Mesothelial cell of epicardium (in vitro differentiated cells): ENCODE measurements at places on chromosomes 6 and 20. TPM values are rescaled to one million over a fixed set of nuclear protein-coding genes. Genes with fewer than 3 reads are reported as not detected.

Gene LIN28B
- 18.1 to 19.7 TPM (median 19.3 TPM) in 3 replicates for total RNA-seq

Gene MAP3K5
- 8.3 to 9.5 TPM (median 8.9 TPM) in 3 replicates for total RNA-seq

Gene RSPH4A
- total RNA-seq = 0.78 to 1.2 TPM (median 0.89 TPM) in 3 replicates

Gene PEDS1
- 30.3 to 32.3 TPM (median 30.3 TPM) in 3 replicates for total RNA-seq

Gene NFKBIE
- total RNA-seq = 8.9 to 9.7 TPM (median 9.2 TPM) in 3 replicates

Gene DAAM2
- 13.3 to 15.2 TPM (median 13.7 TPM) in 3 replicates for total RNA-seq

Gene IL20RA
- total RNA-seq = 1.1 to 2.1 TPM (median 1.7 TPM) in 3 replicates

Gene OR2J3
- total RNA-seq = 0.07 to 0.16 TPM in 2 of 3 replicates, not detected in the other

Gene PRL
- 0.23 TPM in 1 of 3 replicates, not detected in the others for total RNA-seq

Gene DUSP15
- 8.4 to 10.4 TPM (median 8.5 TPM) in 3 replicates for total RNA-seq

Gene GGT7
- 33.7 to 38.4 TPM (median 35.9 TPM) in 3 replicates for total RNA-seq

GRCh38 chr6:20279051-20279450 lies 66.8 kb upstream of the MBOAT1 start:
- peaks cover 2% of the 10 kb centered on the region for H3K36me3 ChIP-seq
- DNase-seq = no peak
- no peak overlapping the region for H3K27ac ChIP-seq

- H3K4me3 ChIP-seq = no peak overlapping the region
- H3K27me3 ChIP-seq = peaks cover 83% of the 10 kb centered on the region
- peaks cover 6% of the 10 kb centered on the region for H3K4me1 ChIP-seq
- no peaks in the 10 kb centered on the region for H3K36me3 ChIP-seq
- no peak for DNase-seq
Observed at GRCh38 chr20:49485563-49485962, 3.1 kb upstream of the KCNB1 start.

DNA sequence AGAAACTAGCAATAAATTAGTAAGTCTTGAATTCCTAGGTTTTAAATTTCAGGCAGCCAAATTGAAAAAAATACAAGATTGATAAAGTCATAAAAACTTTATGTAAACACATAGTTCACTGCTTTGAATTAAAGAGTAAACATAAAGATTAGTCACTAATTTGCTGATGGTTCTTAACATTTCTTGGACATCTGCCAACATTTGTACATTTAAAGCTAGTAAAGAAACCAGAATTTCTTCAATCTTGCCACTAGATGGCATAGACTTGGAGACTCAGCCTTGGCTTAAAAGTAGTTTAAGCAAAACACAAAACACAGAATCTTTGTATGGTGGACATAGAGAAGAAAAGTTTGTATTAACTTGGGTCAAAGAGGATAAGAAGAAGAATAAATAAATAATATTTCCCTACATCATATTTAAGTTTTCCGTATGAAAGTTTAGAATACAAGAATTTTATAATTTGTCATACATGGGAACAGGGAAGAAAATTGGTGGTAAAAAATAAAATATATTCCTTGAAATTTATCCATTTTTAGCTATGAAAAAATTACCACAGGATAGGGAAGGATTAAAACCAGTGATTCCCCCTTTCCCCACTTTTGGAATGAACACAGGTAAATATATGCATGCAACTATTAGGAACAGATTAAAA lies 41.7 kb upstream of the FAM135A start:
- peaks cover 6% of the 10 kb centered on the region for H3K4me1 ChIP-seq
- H3K27me3 ChIP-seq = peaks cover 80% of the 10 kb centered on the region
- H3K4me3 ChIP-seq = no peak overlapping the region
- no peak overlapping the region for H3K27ac ChIP-seq
- no peaks in the 10 kb centered on the region for H3K36me3 ChIP-seq

DNA sequence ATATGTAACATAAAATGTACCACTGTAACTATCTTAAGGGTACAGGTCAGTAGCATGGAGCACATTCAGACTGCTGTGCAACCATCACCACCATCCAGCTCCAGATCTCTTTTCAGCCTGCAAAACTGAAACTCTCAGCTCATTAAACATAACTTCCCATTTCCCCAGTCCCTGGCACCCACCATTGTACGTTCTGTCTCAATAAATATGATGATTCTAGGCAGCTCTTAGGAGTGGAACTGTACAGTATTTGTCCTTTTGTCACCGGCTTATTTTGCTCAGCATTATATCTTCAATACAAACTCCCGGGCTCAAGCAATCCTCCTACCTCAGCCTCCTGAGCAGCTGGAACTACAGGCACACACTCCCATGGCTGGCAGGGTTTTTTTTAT lies 1.5 kb downstream of the ZC3H12D start:
- peaks cover 8% of the 10 kb centered on the region for H3K4me1 ChIP-seq
- no peaks in the 10 kb centered on the region for H3K27me3 ChIP-seq
- DNase-seq = no peak
- H3K36me3 ChIP-seq = no peaks in the 10 kb centered on the region

- H3K4me3 ChIP-seq = no peak overlapping the region
- no peaks in the 10 kb centered on the region for H3K27me3 ChIP-seq
- peaks cover 21% of the 10 kb centered on the region for H3K4me1 ChIP-seq
- no peak for DNase-seq
Observed at GRCh38 chr6:82144007-82144851, 103.3 kb downstream of the IBTK start.

DNA sequence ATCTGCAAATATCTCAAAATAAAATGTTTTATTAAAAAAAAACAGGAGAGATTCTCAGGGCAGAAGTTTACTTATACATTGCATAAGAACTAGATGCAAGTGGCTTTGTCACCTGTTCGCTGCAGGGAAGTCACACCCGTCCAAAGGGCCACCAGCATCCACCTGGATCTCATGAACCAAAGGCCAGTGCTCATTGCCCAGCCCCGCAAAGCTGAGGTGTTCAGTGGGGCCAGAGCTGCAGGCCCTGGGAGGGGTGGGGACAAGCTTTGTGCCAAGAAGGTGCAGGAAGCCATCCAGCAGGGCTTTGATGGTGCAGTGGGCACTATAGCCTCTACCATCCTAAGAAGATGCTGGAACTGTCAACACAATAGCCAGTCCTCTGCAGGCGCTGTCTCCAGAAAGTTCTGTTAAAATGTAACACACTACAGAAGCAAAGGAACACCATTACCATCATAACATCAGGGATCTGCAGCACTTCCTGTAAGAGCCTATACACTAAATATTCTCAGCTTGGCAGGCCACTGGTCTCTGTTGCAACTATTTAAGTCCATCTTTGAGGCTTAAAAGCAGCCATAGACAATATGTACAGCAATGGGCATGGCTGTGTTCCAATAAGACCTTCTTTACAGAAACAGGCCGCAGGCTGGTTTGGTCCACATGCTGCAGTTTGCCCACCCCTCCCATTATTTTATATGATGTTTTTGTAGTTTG lies 15.7 kb upstream of the CD93 start:
- no peak overlapping the region for H3K4me3 ChIP-seq
- no peaks in the 10 kb centered on the region for H3K27me3 ChIP-seq
- H3K36me3 ChIP-seq = no peaks in the 10 kb centered on the region
- no peak overlapping the region for H3K27ac ChIP-seq
- no peak for DNase-seq

GRCh38 chr6:25488156-25488555 lies 163.9 kb upstream of the SCGN start:
- no peak for DNase-seq
- no peak overlapping the region for H3K4me3 ChIP-seq
- H3K27ac ChIP-seq = no peak overlapping the region
- H3K4me1 ChIP-seq = peaks cover 38% of the 10 kb centered on the region
- H3K27me3 ChIP-seq = no peaks in the 10 kb centered on the region

- no peak overlapping the region for H3K27ac ChIP-seq
- H3K27me3 ChIP-seq = peaks cover 10% of the 10 kb centered on the region
- H3K4me3 ChIP-seq = no peak overlapping the region
Observed at GRCh38 chr6:168404560-168404959, 36.4 kb upstream of the SMOC2 start.

GRCh38 chr6:163904186-163904585 lies 489.7 kb downstream of the QKI start:
- no peak for DNase-seq
- no peak overlapping the region for H3K4me3 ChIP-seq
- H3K36me3 ChIP-seq = no peaks in the 10 kb centered on the region
- no peak overlapping the region for H3K27ac ChIP-seq
- H3K4me1 ChIP-seq = peaks cover 3% of the 10 kb centered on the region

- no peak overlapping the region for H3K4me3 ChIP-seq
- no peaks in the 10 kb centered on the region for H3K36me3 ChIP-seq
- DNase-seq = no peak
- H3K27me3 ChIP-seq = no peaks in the 10 kb centered on the region
Observed at GRCh38 chr6:19734061-19734460, 103.1 kb upstream of the ID4 start.

- H3K4me3 ChIP-seq = no peak overlapping the region
- H3K4me1 ChIP-seq = no peaks in the 10 kb centered on the region
- no peak overlapping the region for H3K27ac ChIP-seq
- no peak for DNase-seq
Observed at GRCh38 chr20:992801-993535, 9.1 kb downstream of the RSPO4 start.

DNA sequence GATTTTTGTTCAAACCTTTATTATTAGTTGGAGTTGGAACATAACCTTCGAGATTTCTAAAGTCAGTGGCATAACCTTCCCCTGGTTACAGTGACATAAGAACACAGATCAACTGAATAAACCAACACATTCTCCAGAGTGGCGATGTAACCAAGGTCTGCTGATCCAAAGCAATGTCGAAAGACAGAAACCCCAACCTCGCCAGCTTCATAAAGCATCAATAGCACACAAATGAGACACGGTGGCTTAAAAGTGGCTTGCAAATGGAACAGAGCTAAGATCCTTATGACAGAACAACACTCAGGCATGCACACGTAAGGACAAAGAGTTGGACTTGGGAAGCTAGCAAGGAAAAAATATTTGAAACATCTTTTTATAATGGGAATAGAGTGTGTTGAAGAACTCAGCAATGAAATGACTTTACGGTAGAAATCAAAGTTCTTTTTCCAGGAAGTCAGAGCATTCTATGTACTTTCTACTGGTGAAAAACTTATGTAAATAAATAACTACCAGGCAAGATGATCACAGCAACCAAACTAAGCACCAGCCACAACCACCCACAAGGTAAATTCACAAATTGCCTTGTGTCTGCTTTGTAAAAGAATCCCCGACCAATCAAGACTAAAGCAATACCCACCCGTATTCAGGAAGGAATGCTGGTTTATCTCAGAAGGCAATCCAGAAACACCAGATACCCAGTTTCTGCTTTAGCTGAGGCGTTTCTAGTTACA lies 61.0 kb upstream of the NHSL1 start:
- no peak overlapping the region for H3K4me3 ChIP-seq
- H3K27me3 ChIP-seq = no peaks in the 10 kb centered on the region
- no peak for DNase-seq
- peaks cover 21% of the 10 kb centered on the region for H3K36me3 ChIP-seq

GRCh38 chr6:10401632-10402223 lies 13.1 kb downstream of the TFAP2A start:
- peaks cover 21% of the 10 kb centered on the region for H3K36me3 ChIP-seq
- no peak for DNase-seq
- peaks cover 80% of the 10 kb centered on the region for H3K4me1 ChIP-seq

GRCh38 chr6:116762235-116762634 lies 3.3 kb downstream of the FAM162B start:
- H3K36me3 ChIP-seq = no peaks in the 10 kb centered on the region
- no peak for DNase-seq
- H3K27ac ChIP-seq = no peak overlapping the region
- peaks cover 62% of the 10 kb centered on the region for H3K27me3 ChIP-seq
- peaks cover 10% of the 10 kb centered on the region for H3K4me1 ChIP-seq

DNA sequence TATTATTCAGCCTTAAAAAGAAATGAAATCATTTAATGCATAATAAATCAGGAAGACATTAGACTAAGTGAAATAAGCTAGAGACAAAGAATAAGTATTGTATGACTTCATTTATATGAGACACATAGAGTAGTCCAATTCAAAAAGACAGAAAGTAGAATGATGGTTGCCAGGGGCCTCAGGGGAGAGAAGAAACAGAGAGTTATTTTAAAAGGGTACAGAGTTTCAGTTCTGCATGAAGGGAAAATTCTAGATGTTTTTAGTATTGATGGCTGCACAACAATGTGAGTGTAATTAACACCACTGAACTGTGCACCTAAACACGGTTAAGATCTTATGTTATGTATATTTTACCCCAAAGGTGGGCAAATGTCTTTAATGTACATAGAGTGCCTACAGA lies 1407.9 kb upstream of the MAP3K7 start:
- H3K36me3 ChIP-seq = peaks cover 4% of the 10 kb centered on the region
- H3K4me1 ChIP-seq = no peaks in the 10 kb centered on the region
- DNase-seq = no peak
- no peaks in the 10 kb centered on the region for H3K27me3 ChIP-seq
- H3K27ac ChIP-seq = no peak overlapping the region
- H3K4me3 ChIP-seq = no peak overlapping the region

DNA sequence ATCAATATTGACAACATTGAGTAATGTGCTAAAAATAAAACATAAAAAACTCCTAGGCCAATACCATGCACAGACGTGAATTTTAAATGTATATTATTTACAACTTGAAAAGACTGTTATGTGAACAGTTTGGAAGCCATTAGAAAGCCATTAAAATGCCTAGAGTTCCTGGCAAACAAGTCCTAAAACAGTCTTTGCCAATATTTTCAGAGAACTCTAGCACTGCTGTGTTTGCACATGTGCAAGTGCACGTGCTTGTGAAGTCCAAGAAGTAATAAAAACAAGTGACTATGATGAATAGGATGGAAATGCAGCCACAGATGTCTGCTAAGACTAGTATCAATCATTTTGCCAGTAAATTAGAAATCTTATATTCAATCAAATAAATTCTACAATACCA lies 1447.6 kb downstream of the GRIK2 start:
- H3K4me3 ChIP-seq = no peak overlapping the region
- no peak for DNase-seq
- H3K36me3 ChIP-seq = no peaks in the 10 kb centered on the region
- no peaks in the 10 kb centered on the region for H3K27me3 ChIP-seq
- H3K4me1 ChIP-seq = peaks cover 2% of the 10 kb centered on the region

- H3K4me3 ChIP-seq = no peak overlapping the region
- no peak overlapping the region for H3K27ac ChIP-seq
- peaks cover 1% of the 10 kb centered on the region for H3K36me3 ChIP-seq
- H3K27me3 ChIP-seq = no peaks in the 10 kb centered on the region
- peaks cover 25% of the 10 kb centered on the region for H3K4me1 ChIP-seq
Observed at GRCh38 chr20:4086771-4087687, 71.7 kb upstream of the RNF24 start.

- no peak overlapping the region for H3K27ac ChIP-seq
- no peak overlapping the region for H3K4me3 ChIP-seq
- H3K27me3 ChIP-seq = peaks cover 10% of the 10 kb centered on the region
- DNase-seq = no peak
- H3K4me1 ChIP-seq = peaks cover 22% of the 10 kb centered on the region
- H3K36me3 ChIP-seq = peaks cover 4% of the 10 kb centered on the region
Observed at GRCh38 chr6:1849691-1850090, 240.0 kb downstream of the FOXC1 start.

GRCh38 chr20:4154958-4155411 lies 139.6 kb upstream of the RNF24 start:
- H3K27ac ChIP-seq = no peak overlapping the region
- peaks cover 4% of the 10 kb centered on the region for H3K36me3 ChIP-seq
- peaks cover 14% of the 10 kb centered on the region for H3K4me1 ChIP-seq
- H3K4me3 ChIP-seq = no peak overlapping the region
